Naive thymus-derived CD8-positive, alpha-beta T cell (primary cell): ENCODE measurements at places on chromosomes 16 and 17.

DNA sequence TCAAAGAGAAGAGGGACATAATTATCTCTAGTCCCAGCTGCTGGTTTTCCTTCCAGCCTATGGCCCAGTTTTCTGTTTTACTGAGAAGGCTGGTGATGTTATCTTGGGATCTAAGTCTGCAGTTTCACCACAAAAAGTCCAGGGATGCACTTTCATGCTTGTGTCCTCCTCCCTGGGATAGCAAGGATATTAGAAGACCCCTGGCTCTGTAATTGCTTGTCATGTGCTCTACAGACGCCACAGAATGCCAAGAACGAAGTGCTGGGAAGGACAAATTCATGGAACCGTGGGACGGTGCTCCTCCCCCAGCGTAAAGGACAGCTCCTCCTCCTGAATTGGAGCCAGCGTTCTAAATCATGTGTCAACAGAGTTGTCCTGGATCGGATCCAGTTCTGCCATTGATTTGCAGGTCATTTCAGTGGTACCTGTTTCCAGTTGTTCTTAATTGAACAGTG is 8.6 kb downstream of the MAPT start:
- H3K4me1 ChIP-seq, result peaks cover 14% of the 10 kb centered on the region
- no peak overlapping the region for H3K27ac ChIP-seq
- no peaks in the 10 kb centered on the region for H3K36me3 ChIP-seq
- no peak overlapping the region for H3K4me3 ChIP-seq
- no peak for DNase-seq

DNA sequence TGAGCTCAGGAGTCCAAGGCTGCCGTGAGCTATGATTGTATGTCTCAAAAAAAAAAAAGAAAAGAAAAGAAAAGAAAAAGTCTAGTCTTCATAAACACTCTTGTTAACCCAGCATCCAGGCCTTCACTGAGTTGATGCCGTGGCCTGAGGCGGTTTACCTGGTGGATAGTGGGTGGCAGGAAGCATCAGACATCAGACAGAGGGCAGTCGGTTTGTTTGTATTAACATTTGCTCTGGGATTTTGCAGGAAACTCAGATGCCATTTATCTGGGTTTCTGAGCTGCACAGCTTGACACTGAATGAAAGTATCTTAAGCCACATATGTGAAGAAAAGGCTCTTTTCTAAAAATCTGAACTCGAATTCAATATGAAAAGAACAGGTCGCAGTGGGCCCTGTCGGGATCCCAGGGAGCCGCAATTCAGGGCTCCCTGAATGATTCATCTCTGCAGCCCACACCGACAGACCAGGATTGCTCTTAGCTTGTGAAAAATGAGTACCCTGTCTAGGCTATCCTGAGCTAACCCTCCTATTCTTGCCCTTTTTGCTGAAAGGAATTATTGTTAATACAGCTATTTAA is 1.1 kb upstream of the DBNDD1 start:
- peaks cover 25% of the 10 kb centered on the region for H3K4me1 ChIP-seq
- peak overlapping the region; percentile 86 for H3K27ac ChIP-seq
- DNase-seq, result no peak
- no peaks in the 10 kb centered on the region for H3K36me3 ChIP-seq

- H3K4me1 ChIP-seq, result peaks cover 33% of the 10 kb centered on the region
- H3K4me3 ChIP-seq, result no peak overlapping the region
- H3K36me3 ChIP-seq, result no peaks in the 10 kb centered on the region
- no peak overlapping the region for H3K27ac ChIP-seq
- H3K27me3 ChIP-seq, result no peaks in the 10 kb centered on the region
Observed at GRCh38 chr17:35804658-35805192, 4.6 kb upstream of the TAF15 start.

- H3K27ac ChIP-seq, result peak overlapping the region; percentile 95
- peak overlapping the region; percentile 78 for H3K4me3 ChIP-seq
- peak; percentile 57 for DNase-seq
Observed at GRCh38 chr16:4488499-4488967, 12.3 kb downstream of the HMOX2 start.

GRCh38 chr16:66227766-66228530 is 138.5 kb upstream of the CDH5 start:
- H3K27me3 ChIP-seq, result peaks cover 9% of the 10 kb centered on the region
- no peak overlapping the region for H3K27ac ChIP-seq
- H3K36me3 ChIP-seq, result no peaks in the 10 kb centered on the region
- no peak overlapping the region for H3K4me3 ChIP-seq
- no peak for DNase-seq
- peaks cover 6% of the 10 kb centered on the region for H3K4me1 ChIP-seq

- H3K36me3 ChIP-seq, result no peaks in the 10 kb centered on the region
- no peak overlapping the region for H3K4me3 ChIP-seq
- H3K27me3 ChIP-seq, result no peaks in the 10 kb centered on the region
- DNase-seq, result peak; percentile 48
- H3K27ac ChIP-seq, result no peak overlapping the region
- H3K4me1 ChIP-seq, result peaks cover 16% of the 10 kb centered on the region
Observed at GRCh38 chr17:57747221-57748017, 2.3 kb upstream of the CCDC182 start.

DNA sequence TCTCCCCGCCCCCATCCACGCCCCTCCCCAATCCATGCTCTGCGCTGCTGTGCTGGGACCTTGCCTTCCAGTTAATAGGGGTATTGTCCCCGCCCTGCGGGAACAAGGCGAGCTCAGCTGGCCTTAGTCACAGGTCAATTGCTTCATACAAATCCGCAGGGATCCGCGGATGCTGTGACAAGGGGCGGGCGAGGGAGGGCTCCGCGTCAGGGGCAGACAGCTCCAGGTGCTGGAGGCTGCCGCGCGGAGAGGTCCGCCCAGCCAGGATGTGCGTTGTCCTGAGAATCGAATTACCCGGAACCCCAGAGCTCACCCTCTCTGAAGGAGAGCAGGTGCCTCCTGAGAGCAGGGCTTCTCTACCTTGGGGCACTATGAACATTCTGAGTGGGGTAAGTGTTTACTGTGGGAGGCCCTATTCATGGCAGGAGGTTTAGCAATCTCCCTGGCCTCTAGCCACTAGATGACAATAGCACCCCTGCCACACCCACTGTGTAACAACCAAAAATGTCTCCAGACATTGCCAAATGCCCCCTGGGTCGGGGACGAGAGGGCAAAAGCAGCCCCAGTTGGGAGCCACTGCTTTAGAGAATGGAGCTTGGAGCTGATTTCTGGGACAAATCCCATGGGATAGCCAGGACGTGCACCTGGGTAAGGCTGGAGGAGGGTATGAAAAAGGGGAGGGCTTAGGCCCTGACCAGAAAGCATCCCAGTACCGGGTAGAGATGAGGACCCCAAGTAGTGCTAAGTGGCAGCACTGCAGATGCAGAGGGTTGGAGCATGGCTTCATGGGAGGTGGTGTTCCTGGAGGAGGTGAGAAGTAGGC is 138.2 kb downstream of the CYLD start:
- no peaks in the 10 kb centered on the region for H3K36me3 ChIP-seq
- no peak overlapping the region for H3K27ac ChIP-seq
- H3K4me1 ChIP-seq, result no peaks in the 10 kb centered on the region
- peaks cover 81% of the 10 kb centered on the region for H3K27me3 ChIP-seq
- DNase-seq, result no peak
- H3K4me3 ChIP-seq, result no peak overlapping the region

DNA sequence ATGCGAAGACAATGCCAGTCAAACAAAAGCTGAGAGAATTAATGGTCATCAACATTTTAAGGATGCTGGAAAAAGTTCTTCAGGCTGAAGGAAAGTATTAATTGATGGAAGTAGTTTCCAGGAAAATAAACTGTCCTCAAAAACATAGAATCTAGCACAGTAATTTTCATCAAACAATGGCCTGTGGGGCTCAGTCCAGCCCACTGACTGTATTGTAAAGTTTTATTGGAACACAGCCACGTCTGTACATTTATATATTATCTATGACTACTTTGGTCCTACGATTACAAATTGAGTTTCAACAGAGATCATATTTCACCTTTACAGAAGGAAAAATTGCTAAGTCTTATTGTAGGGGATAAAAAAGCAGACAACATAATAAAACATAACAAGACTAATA is 484.5 kb downstream of the KCNJ2 start:
- no peaks in the 10 kb centered on the region for H3K27me3 ChIP-seq
- no peak overlapping the region for H3K4me3 ChIP-seq
- DNase-seq, result no peak
- no peak overlapping the region for H3K27ac ChIP-seq
- H3K36me3 ChIP-seq, result no peaks in the 10 kb centered on the region

DNA sequence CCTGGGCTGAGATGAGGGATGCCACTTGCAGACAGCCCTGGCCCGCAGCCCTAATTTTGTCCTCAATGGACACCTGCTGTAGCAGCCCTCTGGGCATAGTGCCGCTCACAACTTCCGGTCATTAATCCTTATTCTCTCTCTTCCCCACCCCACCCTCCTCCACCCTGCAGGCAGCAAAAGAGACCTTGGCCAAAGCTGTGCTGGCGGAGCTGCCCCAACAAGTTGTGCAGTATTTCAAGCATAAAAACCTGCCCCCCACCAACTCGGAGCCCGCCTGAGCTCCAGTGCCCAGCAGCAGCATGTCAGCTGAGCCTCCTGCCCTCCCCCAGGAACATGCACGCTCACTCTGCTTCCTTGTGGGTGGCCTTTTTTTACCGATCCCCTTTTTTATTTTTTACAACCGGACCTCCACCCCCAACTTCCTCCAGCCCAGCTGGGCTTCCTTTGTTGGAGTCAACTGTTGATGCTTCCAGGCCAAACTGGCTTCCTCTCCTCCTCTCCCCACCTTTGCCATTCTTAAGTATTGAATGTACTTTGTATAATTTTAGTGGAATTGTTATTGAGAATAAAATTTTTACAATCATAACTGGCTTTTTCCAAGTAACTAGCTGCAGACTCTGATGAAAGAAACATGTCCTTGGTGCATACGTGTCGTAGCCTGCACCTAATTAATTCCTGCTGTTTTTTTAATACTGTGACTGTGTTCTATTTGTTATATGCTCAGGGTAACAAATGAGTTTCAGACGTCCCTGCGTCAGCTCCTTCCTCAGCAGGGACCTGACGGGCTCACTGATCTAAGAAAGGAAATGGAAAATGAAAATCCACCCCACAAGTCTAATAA is 38.2 kb downstream of the PSME3IP1 start:
- peaks cover 28% of the 10 kb centered on the region for H3K4me1 ChIP-seq
- no peak for DNase-seq
- H3K36me3 ChIP-seq, result peaks cover 29% of the 10 kb centered on the region

GRCh38 chr17:27995554-27995953 is 46.9 kb upstream of the NLK start:
- no peak overlapping the region for H3K4me3 ChIP-seq
- DNase-seq, result no peak
- no peak overlapping the region for H3K27ac ChIP-seq

DNA sequence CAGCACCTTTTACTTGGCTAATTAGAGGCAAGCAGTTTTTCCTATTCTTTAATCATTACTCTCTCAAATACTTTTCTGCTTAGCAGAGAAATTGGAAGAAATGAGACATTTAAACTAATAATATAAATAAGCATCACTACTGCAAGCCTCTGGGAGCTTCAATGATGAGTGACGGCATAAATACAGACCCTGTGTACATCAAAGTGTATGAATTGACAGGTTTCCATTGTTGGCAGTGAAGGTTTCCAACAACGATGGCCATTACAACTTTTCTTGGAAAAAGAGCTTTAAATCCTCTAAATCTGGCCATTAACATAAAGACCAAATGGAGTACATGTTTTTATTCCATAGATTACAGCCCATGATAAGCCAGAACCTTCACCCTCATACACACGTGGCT is 39.4 kb upstream of the CACNG5 start:
- H3K36me3 ChIP-seq, result peaks cover 5% of the 10 kb centered on the region
- no peak overlapping the region for H3K4me3 ChIP-seq
- H3K4me1 ChIP-seq, result peaks cover 11% of the 10 kb centered on the region

DNA sequence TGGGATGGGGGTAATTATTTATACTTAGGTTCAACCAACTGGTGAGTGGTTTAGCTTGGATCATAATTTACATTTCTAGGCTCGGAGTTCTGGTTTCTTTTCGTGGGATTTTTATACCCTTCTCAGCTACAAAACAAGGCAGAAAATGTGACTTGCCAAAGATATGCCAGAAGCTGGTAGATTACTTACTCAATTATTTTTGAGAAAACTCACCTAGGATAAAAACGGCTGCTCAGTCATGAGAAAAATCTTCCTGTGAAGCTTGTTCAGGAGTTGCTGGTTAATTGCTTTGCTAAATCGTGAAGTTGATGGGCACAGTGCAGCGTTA is 1.1 kb downstream of the NDEL1 start:
- no peak for DNase-seq
- H3K27ac ChIP-seq, result peak overlapping the region; percentile 95
- H3K36me3 ChIP-seq, result peaks cover 27% of the 10 kb centered on the region

DNA sequence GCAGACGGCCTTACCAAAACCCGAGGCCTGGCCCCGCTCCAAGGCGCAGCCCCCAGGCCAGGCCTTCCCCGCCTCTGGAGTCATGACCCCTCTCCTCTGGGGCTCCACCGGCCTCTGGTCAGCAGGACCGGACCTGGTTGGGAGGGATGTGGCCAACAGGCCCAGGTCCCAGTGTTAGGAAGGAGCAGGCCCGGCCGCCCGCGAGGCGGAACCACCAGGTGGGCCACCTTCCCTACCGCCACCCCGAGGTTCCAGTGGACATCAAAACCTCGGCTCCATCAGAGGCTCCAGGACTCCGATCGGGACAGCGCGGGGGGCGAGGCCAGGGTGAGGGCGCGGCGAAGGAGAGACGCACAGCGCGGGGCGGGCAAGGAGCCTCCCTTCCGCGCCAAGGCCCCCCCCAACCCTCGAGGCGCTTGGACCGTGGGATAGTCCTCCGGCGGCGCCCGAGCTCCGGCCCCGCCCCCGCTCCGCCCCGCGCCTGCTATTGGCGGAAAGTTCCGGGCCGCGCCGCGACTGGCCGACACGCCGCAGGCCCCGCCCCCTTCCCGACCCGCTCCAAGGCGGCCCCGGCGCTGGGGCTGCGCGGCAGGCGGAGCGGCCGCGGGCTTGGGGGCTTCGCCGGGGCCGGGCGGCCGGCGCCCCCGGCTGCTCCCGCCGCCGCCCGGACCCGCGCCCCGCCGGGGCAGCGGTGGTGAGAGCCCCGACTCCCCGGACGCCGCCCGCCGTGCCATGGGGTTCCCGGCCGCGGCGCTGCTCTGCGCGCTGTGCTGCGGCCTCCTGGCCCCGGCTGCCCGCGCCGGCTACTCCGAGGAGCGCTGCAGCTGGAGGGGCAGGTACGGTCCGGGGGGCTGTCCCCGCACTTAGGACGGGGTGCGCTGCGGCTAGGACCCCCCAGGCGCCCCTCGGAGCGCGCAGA is at the start of gene METRN:
Gene METRN, plus strand, starts transcription at position 561 of the 919 bp plus-strand sequence. Its CDS starts 172 bp downstream, at position 733.
- H3K4me3 ChIP-seq, result peak within 1 kb of the TSS; percentile 73
- peak; percentile 85 for DNase-seq
- no peak within 1 kb of the TSS for H3K27ac ChIP-seq
- H3K27me3 ChIP-seq, result no peaks in the 10 kb centered on the region

- no peaks in the 10 kb centered on the region for H3K36me3 ChIP-seq
- H3K4me1 ChIP-seq, result peaks cover 2% of the 10 kb centered on the region
- H3K4me3 ChIP-seq, result no peak overlapping the region
- no peak overlapping the region for H3K27ac ChIP-seq
Observed at GRCh38 chr17:4587195-4587594, 2.9 kb downstream of the SMTNL2 start.

DNA sequence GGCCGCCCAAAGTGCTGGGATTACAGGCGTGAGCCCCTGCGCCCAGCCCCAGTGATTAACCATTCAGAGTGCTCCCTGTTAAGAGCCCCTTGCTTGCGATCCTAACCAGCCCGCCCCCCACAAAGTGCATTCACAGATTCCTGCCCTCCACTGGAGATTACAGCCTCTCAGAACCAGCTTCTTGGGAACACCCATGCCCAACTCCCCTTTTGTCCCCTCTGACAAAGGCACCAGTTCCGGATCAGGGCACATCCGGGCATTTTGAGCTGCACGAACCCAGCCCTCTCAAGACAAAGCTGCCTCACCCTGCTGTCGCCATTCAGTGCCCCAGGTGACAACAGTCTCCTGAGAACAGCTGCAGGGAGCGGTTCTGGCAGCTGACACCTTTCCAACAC is 848 bp upstream of the KRT19 start:
- peaks cover 47% of the 10 kb centered on the region for H3K27me3 ChIP-seq
- H3K4me1 ChIP-seq, result peaks cover 4% of the 10 kb centered on the region
- no peak overlapping the region for H3K27ac ChIP-seq
- no peaks in the 10 kb centered on the region for H3K36me3 ChIP-seq
- no peak for DNase-seq
- peak overlapping the region; percentile 59 for H3K4me3 ChIP-seq
